ENCODE measurements at places on chromosomes 2 and 18. TPM values are rescaled to one million over a fixed set of nuclear protein-coding genes. Genes with fewer than 3 reads are reported as not detected.

SERPINB4 gene
- total RNA-seq = not detected

POTEI gene
- total RNA-seq = not detected

TEKT4 gene
- not detected for total RNA-seq

ANKMY1 gene
- 19.5 TPM for total RNA-seq

DLGAP1 gene
- not detected for total RNA-seq

ELOA2 gene
- total RNA-seq = not detected

ALLC gene
- not detected for total RNA-seq

SERPINB2 gene
- 0.47 TPM for total RNA-seq

SCN1A gene
- not detected for total RNA-seq

NCK2 gene
- 35.3 TPM for total RNA-seq

PRKCE gene
- total RNA-seq = 12.1 TPM

DSC3 gene
- 60.8 TPM for total RNA-seq

USP37 gene
- total RNA-seq = 11.6 TPM

ZDBF2 gene
- 21.3 TPM for total RNA-seq

EMX1 gene
- total RNA-seq = not detected

MBOAT2 gene
- 30.1 TPM for total RNA-seq

CCDC68 gene
- total RNA-seq = 3.3 TPM

SETBP1 gene
- 4.8 TPM for total RNA-seq

CAB39 gene
- total RNA-seq = 91.7 TPM

CRIM1 gene
- 185 TPM for total RNA-seq

TCF23 gene
- total RNA-seq = not detected

SLC5A7 gene
- total RNA-seq = not detected

COL4A3 gene
- total RNA-seq = 0.49 TPM

TUBA4B gene
- not detected for total RNA-seq

TPGS2 gene
- total RNA-seq = 40.9 TPM

SERPINB3 gene
- 0.28 TPM for total RNA-seq

Measured in MCF 10A (cell line).